ENCODE measurements at places on chromosomes 7 and 10.

GRCh38 chr10:241451-241850 lies 106.2 kb downstream of the ZMYND11 start:
- no peak for DNase-seq

DNA sequence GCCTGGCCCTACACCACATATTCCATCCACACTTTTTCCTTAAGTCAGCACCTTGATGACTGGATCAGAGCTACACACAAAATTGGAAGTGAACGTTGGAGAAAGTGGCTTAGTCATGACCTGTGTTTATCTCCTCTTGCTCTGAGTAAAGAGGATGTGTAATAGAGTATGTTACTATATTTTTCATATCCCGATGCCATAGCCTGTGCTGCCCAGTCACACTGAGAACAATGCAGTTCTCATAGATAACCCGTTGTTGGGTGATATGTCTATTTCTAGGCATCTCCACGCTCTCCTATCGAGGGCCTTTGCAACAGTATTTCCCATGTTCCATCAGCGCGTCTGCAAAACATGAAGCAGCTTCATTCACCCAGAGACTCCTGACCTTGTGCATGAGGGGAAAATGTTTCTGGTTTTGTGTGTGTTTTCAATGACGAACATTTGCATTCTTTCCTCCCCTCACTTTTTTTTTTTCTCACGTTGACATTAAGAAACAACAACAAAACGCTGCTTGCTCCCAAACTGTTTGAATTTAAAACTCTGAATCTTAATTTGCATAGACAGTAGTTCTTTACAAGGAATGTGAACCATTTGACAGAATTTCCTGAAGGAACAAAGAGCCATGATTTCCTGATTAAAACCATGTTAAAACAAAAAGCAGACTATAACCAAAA lies 43.4 kb downstream of the GRK5 start:
- no peak for DNase-seq

- DNase-seq: peak; percentile 86
These were observed 47.6 kb downstream of the STEAP1B start for GRCh38 chr7:22452142-22452959.

- no peak for DNase-seq
These were observed 722.3 kb downstream of the SORCS1 start for GRCh38 chr10:106442223-106442622.

DNA sequence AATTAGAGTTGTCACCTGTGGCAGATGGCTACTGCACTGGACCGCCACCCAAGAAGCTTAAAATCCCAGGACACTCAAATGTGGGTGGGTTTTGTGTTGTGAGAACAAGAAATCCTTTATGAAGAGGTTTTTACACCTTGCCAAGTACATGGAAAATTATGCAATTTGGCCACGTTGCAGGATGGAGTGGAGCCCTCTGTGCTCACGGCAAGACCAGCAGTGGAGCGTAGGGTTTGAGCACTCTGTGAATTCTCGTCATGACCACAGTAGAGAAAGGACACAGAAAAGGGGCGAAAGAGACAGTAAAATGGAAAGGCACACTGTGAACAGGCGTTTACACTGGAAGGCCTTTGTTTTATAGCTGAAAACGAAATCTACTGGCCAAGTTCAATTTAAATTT lies 222.6 kb downstream of the ADARB2 start:
- no peak for DNase-seq

GRCh38 chr7:140732416-140732815 lies 35.9 kb downstream of the NDUFB2 start:
- DNase-seq: no peak

DNA sequence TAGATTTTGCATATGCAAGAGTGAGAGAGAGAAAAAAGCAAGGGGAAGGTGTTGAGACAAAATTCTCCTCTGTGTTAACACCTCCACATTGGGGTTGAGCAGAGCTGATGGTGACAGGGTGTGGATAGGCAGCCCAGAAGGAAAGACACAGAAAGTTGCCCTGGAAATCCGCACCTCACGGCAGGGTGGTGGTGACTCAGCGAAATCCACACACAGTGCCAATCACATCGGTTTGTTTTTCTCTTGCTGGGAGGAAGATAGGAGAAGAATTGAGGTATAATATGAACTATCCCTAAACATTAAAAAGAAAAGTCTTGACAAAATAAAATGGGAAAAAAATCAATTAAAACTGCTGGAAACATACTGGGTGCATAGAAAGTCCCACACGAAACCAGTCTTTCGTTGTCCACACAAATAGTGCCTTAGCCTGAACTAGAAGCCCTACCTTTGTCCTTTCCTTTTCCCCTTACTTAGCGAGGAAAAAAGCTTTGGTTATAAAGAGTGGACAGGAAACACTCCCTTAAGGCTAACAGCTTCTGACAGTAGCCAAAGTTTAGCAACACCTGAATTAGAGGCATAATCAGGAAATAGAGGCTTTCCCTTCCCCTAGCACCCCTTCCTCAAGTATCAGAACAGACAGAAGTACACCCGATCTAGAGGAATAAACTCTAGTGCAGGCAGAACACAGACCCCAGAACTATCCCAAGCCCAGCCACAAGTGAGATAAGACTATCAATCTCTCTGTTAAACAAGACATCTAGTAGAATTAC lies 39.2 kb upstream of the DNAJC1 start:
- DNase-seq: peak; percentile 26

DNA sequence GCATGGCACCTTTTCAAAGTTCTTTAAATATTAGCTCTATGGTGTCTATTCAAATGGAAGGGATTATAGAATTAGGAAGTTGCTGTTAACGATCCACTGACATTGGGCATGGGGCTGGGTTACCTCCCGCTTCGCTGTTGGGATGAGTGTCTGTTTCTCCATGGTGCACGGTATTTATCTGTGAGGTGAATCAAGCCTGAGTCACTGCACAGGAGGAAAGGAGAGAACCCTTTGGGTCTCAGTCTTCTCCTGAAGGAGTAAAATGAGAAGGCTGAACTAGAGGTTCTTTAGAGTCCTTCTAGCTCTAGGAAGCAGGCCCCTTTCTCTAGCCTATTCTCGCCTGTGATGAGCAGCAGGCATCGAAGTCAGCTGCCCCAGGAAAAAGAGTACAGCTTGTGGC lies 7.3 kb downstream of the JCAD start:
- no peak for DNase-seq

- DNase-seq: no peak
These were observed 87.4 kb downstream of the BUB3 start for GRCh38 chr10:123241391-123242141.

- DNase-seq: peak; percentile 68
These were observed 143.4 kb downstream of the TMEM168 start for GRCh38 chr7:112646783-112647182.

DNA sequence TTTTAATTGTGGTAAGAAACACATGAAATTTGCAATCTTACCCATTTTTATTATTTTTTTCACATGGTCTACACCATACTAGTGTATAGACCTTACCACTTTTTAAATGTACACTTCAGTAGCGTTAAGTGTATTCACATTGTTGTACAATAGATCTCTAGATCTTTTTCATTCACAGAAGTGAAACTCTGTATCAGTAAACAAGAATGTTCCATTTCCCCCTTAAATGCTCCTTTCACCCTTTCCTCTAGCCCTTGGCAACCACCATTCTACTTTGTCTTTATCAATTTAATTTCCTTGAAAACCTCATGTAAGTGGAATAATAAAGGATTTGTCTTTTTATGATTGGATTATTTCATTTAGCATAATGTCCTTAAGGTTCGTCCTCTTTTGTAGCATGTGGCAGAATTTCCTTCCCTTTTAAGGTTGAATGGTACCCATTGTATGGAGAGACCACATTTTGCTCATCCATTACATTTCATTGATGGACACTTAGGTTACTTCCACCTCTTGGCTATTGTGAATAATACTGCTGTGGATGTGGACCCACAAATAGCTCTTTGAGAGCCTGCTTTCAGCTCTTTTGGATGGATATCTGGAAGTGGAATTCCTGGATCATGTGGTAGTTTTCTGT lies 45.7 kb downstream of the SNX10 start:
- no peak for DNase-seq

DNA sequence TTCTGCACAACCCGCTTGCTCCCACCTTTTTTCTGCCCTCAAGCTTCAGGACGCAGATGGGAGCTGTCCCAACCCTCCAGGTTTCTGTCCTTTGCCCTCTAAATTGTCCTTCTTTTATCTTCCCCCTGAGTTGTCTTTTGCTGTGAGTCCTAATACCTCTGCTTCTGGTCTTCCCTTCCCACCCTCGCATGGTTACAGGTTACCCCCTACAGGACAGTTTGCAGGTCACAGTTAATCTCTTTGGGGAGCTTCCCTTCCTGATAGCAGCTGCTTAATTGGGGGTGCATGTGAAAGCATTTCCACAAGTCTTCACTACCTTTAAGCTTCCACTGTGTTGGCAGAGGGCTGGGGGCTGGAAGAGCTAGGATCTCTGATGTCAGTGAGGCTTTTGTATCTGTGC lies 121.5 kb upstream of the CXCL12 start:
- DNase-seq: no peak

- no peak for DNase-seq
These were observed 64.6 kb downstream of the KLF6 start for GRCh38 chr10:3720228-3721019.

DNA sequence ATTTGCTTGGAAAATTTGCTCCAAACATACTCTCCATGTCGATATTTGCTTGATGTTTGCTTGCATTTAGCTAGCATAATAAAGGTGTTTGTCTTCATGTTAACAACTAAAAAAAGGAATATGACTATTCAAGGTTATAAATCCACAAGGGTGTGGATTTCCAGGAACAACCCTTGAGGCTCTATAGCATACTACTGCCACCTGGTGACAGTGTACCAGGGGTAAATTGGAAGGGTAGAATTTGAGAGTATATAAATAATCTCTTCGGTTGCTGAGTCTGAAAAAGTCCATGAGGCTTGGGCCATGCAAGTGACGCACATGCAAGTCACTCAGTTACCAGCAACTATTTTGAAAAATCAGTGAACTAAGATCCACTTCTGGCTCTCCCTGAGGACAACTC lies 68.4 kb downstream of the SLIT1 start:
- no peak for DNase-seq

- no peak for DNase-seq
These were observed 66.6 kb upstream of the WNT16 start for GRCh38 chr7:121262221-121262620.

- no peak for DNase-seq
These were observed 26.1 kb downstream of the ZFAND4 start for GRCh38 chr10:45646384-45647050.

DNA sequence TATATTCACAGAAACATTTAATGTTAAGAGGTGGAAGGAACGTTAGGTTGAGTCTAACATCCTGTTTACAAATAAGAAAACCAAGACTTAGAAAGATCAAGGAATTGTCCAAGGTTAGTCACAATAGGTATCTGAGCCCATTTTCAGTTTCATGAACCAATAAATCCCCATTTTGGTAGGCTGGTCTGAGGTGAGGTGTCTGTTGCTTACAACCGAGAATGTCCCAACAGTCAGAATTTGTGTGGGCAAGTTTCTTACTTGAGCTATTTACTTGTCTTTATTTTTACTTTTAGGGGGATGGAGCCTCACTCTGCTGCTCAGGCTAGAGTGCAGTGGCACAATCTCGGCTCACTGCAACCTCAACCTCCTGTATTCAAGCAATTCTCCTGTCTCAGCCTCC lies 23.6 kb downstream of the PANK1 start:
- DNase-seq: no peak

DNA sequence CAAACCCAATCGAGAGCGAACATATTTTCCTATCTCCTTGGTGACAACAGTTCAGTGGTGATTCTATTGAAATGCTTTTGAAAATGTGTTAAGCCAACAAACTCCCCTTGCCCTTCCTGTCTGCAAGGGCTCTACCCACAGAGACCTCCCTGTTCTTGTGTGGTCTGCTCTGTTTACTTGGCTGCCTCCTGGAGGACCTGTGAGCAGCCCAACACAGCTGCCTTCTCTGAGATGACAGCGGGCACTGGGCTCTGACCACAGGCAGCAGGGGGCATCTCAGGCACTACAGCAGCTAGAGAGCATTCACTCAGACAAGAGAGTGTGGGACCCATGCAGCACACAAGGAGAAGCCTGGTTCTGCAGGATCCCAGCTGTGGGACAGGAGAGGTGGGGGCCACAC lies 416.4 kb downstream of the TCERG1L start:
- no peak for DNase-seq

DNA sequence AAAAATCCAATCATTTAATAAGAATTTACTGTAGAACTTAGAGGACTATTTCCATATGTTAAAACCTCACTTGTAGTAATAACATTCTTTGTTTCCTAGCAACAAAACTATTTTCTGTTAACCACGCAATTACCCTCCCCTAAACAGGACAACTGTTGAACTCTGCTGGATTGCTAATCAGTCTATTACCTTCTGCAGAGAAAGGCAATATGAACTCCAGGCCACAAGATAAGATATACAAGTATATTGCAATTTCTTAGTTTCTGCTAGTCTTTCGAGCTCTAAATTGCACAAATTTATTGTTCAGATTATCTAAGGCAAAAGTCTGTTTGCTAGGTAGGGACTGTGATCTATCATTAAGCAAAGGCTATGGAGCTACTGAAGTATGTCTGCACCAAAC lies 920.1 kb upstream of the LRRN3 start:
- no peak for DNase-seq

DNA sequence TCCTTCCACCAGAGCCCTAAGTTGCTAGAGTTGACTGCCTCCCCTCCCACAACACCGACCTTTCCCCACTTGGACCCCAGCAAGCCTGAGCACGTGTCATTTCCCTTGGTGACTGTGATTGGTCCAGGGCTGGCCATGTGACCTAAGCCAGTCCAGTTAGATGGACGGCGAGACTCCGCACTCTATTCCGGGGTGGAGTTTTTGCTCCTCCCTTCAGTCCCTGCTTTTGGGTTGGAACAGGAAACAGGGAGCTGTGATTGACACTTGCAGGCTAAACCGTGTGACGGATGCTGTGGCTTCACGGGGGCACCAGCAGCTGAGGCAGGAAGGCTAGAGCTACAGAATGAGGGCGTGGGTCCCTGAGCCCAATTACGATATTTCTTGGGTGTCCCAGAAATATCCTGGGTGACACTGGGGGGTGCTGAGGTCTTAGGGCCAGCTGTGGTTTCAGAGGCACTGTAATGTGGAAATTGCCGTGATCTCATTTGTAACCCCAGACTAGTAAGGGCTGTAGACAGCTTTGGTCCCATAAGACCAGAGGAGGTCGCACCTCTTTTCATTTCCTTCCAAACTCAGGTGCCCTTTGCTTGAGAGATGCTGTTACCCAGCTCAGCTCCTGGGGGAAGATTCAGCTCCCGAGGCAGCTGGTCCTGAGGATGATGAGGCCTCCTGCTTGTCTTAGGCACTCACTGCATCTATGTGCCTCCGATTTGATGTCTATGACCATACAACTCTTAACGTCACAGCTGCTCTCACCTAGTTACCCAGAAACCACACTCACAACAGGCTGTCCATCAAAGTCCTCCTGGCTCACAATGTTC lies 102.7 kb upstream of the NPTX2 start:
- DNase-seq: no peak

DNA sequence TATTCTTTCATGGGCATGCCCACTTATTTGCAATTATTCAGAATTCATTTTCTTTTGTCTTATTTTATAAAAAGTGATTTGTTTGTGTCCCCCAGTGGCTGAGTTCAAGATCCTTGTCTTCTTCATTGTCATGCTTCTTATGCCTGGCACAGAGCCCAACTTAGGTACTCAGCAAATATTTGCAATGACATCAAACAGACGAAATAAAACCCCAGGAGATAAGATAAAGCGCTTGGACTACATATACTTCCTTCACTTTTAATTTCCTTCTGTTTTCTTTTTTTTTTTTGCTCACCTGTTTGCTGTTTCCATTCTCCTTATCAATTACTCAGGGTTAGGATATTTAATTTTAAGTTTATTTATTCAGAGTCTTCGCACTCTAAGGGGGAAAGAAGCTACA lies 225.0 kb downstream of the SDHAF3 start:
- no peak for DNase-seq

- DNase-seq: no peak
These were observed 860 bp downstream of the RPP30 start for GRCh38 chr10:90872648-90873020.
